T1000 (cell line): ENCODE measurements at places on chromosomes 4 and X.

DNA sequence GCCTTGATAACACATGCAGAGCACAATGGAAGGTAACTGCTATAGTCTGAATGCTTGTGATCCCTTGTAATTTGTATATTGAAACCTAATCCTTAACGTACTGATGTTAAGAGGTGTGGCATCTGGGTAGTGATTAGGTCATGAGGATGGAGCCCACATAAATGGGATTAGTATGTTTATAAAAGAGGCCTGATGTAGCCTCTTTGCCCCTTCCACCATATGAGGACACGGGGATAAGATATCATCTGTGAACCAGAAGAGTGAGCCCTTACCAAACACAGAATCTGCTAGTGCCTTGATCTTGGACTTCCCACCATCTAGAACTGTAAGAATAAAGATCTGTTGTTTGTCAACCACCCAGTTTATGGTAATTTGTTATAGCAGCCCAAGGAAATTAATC lies 1074.2 kb upstream of the INTU start:
- no peak for DNase-seq

DNA sequence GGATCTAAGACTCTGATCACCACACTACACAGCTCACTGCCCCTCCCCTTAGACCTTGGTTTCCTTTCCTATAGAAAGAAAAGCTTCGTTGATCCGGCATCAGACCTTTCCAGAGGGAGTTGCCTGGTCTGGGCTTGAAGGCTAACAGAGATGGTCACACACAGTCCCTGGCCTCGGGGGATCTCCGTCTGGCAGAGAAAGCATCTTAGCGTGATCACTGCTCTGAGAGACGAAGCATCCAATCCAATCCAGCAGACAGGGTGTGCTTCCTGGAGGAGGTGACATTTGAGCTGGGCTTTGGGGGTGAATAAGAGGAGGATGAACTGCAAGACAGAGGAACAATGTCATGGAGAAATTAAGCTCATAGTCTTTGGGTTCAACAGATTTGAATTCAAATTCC lies 49.5 kb downstream of the HTRA3 start:
- no peak for DNase-seq

DNA sequence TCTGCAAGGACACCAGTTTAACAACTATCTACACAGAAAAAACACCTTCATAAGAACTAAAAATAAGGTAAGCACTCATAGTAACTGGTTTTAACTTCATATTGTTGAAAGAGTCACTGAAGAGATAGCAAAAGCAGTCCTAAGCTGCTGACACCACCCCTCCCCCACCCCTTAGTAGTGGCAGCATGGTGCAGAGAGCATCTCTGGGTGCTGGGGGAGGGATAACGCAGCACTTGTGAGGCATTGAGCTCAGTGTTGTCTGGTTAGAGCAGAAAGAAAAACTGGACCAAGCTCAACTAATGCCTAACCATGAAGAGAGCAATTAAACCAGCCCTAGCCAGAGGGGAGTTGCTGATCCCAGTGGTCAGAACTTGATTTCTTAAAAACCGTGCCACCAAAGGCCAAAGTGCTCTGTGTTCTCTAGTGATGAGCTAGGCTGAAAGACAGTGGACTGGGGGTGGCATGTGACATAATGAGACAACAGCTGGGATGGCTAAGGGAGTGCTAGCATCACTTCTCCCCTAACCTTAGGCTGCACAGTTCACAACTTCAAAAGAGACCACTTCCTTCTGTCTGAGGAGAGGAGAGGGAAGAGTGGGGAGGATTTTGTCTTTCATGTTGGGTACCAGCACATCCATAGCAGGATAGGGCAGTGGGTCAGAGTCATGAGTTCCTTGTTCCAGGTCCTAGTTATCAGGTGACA lies 669.3 kb downstream of the PDHA2 start:
- DNase-seq = no peak

DNA sequence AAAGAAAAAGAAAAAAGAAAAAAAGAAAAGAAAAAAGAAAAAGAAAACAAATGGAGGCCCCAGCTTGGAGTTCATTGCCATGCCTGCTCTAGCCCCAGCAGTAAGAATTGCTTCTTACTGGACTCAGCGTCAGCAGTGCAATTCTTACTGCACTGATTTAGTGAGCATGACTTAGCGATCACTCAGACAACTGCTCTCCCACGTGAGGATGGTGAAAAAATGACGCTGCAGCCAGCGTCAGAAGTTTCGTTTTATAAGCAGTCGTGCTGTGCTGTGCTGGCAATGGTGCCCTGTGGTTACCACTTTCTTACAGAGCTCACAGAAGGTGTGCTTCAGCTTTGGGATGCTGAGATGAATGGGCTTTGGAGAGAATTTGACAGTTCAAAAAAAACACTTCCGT lies 68.3 kb upstream of the DDX3X start:
- no peak for DNase-seq

- DNase-seq = no peak
Observed at GRCh38 chrX:64205441-64205734, at the start of gene AMER1. AMER1 (minus strand) TSS chrX:64205708; CDS start chrX:64193286, 12,422 bp downstream.

GRCh38 chr4:69881173-69881773 lies 21.3 kb upstream of the SULT1E1 start:
- no peak for DNase-seq

GRCh38 chrX:39845233-39845632 lies 252.5 kb downstream of the BCOR start:
- DNase-seq = no peak

- no peak for DNase-seq
Observed at GRCh38 chr4:41534404-41534803, 3.6 kb upstream of the LIMCH1 start.

DNA sequence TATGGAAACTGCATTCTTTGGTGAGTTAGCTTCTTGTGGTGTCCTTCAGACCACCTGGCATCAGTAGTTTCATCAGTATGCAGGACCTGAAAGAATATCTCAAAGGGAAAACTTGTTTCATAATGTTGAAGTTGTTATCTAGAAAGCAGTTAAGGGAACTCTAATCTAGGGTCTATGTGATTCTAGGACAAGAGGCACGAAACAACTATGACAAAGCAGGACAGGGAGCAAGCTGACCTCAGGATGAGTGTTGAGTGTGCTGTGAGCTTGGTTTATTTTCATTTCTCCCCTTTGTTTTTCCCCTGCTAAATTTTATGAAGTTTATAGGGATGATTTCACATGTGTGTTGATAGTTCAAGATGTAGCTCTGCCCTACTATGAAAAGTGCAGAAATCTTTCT lies 65.7 kb downstream of the MXRA5 start:
- peak; percentile 2 for DNase-seq

- no peak for DNase-seq
Observed at GRCh38 chrX:18574591-18574990, 97.3 kb downstream of the RS1 start.

DNA sequence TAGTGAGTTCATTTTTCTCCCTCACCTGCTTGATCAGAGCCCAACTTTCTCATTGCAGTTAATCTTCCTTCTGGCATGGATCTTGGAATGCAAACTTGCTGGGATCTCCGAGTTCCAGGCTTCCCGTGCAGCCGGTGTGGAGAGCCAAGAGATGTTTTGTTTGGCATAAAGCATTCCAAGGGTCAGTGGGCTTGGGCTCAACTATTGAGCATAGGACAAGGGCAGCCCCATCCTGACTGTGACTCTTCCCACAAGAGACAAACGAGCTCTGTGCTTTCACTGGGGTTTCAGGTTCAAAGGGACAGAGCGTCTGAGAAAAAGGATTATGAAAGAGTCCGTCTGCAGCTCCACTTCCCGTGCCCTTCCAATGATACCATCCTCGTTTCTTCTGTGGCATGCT lies 10.5 kb downstream of the TLR7 start:
- no peak for DNase-seq

DNA sequence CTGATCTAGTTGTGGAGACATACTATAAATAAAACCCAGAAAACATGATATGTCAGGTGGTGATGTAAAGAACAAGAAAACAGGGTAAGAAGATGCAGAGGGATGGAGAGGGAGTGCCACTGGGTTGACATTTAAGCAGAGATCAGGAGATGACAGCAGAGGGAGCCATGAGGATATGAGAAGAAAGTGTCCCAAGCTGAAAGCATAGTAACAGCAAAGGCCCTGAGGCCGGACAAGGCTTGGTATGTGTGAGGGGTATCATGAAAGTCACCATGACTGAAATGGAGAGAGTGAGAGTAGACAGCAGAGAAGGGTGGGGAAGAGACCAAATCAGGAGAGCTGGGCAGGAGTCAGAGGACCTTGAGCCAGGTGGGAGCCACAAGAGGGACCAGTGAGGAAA lies 3.4 kb downstream of the GPKOW start:
- no peak for DNase-seq

- no peak for DNase-seq
Observed at GRCh38 chr4:142718981-142719380, 127.1 kb downstream of the INPP4B start.

GRCh38 chr4:1489639-1489995 lies 83.4 kb upstream of the NKX1-1 start:
- no peak for DNase-seq

DNA sequence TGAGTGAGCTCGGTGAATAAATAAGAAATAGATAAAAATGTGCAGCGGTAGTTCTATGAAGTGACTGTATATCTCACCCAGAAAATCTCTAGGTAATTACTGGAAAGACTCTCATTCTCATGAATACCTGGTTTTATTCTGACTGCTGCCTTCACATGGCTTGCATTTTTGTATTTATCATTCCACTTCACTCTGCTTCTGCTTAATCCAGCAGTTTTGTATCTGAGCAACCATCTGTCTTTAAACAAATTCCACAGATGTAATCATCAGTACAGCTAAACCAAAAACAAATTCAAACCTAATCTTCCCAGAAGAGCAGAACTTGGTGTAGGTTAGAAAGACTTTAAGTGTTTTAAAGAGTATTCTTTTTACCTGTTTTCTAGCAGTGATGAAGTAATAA lies 11.2 kb upstream of the ALB start:
- no peak for DNase-seq

DNA sequence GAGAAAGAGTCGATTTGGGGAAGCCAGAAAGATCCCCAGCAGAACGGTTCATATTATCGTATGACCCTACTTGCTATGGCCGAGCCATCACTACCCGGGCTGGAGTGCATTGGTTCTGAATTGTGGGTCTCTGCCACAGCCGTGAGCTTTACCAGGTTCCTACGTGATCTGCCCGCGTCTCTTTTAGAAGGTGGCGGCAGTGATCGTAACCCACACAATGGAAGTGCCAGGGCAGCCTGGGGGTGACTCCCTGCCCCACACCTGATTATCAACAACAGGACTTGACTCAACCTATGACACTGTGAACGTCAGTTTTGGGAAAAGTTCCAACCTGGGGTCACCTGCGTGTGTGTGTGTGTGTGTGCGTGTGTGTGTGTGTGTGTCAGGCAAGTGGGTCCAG lies 90.8 kb downstream of the SHOX start:
- no peak for DNase-seq

DNA sequence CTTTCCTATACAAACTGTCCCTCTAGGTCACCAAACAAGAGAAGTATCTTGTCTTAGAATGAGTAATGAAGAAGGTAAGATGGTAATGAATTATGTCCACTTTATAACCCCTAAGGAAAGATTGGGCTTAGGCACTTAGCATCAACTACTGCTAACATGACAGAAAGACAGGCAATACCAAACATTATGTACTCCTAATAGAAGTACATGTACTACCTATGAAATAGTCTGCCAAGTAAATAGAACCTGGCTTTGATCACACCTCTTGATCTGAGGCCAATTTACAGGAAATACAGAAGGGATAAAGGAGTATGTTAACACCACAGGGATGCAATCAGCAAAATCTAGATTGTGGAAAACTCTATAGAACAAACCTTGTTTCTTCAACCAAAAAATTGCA lies 14.1 kb upstream of the PCYT1B start:
- no peak for DNase-seq

- DNase-seq = no peak
Observed at GRCh38 chr4:65893957-65894755, 223.9 kb upstream of the EPHA5 start.
